Activated T-cell treated with anti-CD3 and anti-CD28 coated beads, Interleukin-2, amount 50 U/mL, for 4 hours (primary cell): ENCODE measurements at places on chromosomes 12 and 14. TPM values are rescaled to one million over a fixed set of nuclear protein-coding genes. Genes with fewer than 3 reads are reported as not detected.
A peak's percentile ranks its signal among the peaks of the same experiment; 100 is the strongest.

DNA sequence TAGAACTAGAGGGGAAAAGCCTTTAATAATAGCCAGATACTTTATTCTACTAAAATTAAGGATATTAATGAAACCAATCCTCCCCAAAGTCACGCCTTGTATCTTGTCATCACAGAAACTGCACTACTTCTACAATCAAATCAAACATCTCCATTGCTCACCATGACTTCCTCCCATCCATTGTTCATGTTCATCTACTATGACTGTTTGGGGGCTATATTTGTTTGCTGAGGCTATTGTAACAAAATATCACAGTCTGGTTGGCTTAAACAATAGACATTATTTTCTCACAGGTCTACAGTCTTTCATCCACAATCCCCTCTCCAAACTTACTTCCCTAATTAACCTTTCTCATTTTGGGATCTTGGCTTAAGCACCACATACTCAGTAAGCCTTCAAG lies 193.6 kb upstream of the FSCB start:
- no peak for DNase-seq

- no peak for DNase-seq
These were observed 790.7 kb downstream of the C12orf50 start for GRCh38 chr12:87238466-87238865.

DNA sequence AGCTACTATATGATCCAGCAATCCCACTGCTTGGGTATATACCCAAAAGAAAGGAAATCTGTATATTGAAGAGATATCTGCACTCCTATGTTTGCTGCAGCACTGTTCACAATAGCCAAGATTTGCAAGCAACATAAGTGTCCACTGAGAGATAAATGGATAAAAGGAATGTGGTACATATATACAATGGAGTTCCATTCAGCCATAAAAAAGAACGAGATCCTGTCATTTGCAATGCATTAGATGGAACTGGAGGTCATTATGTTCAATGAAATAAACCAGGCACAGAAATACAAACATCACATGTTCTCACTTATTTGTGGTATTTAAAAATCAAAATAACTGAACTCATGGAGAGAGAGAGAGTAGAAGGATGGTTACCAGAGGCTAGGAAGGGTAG lies 116.6 kb downstream of the HELB start:
- DNase-seq: no peak

DNA sequence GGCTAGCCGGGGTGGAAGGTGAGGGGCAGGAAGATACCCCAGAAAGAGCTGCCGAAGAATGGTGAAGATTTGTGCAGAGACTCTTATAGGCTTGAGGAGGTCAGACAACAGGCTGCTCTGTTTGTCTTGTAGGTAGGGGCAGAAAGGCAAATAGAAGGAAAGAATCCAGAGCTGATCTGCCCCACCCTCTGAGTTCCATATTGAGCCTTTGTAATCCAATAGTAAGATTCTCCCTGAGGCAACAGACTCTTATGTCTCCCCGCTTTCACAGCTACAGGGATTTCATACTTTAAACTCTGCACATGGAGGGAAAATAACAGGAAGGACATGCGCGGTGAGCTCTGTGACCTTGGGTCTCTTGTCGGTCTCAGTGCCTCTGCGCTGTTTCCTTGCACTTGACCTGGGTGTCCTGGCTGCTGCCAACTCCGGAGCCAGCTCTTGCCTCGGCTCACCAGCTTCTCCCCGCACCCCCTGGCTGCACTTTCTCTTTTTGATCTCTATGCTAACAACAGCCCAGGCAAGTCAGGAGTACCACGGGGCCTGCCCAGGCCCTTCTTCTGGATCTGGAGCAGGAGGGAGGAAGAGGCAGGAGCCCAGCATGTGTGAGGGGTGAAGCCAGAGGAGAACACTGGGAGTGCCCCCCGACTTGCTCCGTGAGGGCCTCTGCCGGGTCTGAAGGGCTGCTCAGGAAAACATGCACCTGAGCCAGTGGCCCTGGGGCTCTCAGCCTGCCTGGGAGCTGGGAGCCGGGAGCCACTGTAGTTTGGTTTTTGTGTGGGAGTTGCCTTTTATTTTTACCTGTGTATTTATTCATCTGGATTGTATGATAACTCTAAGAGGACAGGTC lies 75.8 kb downstream of the PPP1R36 start:
- no peak for DNase-seq

- DNase-seq: no peak
These were observed 192.3 kb downstream of the DPF3 start for GRCh38 chr14:72701605-72702004.

DNA sequence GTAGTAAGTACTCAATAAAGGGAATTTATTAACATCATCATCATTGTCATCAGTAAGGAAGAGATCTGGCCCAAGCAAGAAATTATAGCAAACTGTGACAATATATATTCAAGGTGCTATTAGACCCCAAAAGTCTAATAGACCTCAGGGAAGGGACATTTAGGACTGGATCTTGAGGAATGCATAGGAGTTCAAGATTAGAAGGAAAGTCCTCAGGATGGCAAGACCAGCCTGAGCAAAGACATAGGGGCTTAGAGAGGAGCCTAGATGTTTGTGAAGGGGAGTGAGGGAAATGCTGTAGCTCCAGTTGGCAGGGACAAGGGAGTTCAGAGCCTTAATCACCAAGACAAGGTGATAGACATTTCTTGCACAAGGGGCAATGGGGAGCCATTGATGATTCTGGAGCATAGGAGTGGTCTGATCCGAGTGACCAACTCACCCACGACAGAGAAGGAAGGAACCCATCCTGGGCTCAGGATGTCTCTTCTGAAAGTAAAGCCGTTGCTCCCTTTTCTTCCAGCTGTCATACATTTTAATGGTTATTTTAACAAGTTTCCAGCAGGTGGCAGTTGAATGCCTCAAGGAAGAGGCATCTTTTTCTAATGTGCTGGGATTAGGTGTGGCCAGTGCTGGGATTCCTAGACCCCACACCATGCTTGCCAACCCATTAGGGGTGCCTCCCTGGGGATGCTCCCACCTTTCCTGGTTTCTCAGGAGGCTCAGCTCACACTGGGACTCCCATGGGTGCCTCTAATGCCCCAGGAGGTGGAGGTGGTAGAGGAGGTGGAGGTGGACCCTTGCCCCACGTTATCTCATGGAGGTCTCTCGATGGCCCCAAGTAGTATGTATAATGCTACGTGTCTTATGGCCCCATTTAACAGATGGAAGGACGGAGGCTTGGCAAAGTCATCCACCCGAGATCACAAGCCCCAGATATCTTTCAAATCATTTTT lies 37.8 kb downstream of the PHETA1 start:
- no peak for DNase-seq

DNA sequence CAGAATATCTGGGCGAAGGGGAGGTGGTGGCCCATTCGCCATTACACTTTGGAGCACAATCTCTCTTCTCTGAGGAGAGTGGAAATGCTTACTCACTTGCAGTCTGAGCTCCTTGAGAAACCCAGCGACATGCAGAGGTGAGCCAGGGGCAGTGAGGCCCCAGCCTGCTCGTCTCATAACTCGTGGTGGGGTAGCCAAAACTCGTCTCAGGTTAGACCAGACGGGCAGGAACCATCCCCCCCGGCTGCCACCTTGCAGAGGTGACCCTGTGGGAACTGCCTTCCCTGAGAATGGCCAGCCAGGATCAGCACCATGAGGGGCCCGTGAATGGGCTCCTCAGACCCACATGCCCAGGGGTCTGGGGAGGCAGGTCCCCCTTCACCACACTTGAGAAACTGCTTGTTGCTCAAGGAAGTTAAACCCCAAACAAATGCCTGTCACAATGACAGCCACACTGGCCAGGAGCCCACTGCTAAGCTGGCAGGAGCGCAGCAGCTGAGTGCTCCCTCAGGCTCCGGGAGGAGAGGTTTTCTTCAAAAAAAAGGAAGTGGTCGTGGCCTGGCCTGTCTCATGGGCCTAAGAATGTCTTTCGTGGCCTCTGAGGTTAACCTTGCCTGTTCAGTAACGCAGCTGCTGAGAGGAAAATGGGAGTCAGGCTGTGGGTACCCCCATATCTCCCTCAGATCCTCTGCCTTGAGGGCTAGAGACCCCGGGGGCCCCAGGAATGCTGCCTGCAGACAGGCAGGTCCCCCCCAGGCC lies 9.2 kb upstream of the ALDH2 start:
- DNase-seq: no peak

DNA sequence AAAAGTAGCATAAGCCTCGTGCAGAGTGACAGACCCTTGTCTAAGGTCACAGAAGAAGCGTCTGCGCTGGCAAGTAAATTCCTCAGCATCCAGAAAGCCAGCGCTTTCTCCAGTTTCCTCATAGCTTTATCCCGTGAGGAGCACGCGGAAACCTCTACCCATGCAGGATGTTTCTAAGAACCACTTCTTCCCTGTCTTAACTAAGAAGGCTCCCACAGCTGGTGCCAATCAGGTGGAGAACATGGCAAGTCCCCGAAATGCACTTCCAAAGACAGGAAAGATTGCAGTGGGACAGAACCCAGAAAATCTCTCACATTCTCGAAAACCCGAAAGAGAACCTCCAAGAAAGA lies 968 bp upstream of the ARID4A start:
- no peak for DNase-seq

DNA sequence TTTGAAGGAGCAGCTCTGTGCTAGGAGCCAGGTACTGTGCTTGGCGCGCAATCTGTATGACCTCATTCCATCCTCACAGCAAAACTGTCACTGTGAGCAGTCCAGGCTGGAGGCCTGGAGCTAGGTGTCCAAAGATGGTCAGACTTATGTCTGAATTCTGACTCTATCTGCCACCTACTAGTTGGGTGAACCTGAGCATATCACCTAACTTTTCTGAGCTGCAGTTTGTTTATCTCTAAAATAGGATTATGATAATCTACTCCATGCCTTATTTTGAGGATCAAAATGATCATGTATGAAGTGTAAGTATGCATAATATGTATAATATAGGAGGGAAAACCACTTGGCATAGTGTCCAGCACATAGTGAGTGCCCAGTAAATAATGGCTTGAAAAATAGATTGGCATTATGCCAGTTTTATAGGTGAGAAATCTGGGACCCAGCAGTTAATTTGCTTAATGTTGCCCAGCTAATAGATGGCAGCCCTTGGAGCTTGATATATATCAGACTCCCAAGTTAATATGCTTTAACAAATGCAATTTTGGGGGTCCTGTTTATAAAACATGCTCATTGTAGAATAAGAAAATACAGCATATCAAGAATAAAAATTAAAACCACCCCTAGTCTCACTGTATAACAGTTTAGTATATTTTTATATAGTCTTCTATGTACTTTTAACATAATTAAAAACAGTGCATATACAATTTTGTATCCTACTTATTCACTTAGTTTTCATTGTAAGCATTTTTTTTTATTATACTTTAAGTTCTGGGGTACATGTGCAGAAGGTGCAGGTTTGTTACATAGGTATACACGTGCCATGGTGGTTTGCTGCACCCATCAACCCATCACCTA lies 4.5 kb upstream of the JPH4 start:
- DNase-seq: no peak

GRCh38 chr12:49698619-49699545 lies 8.3 kb downstream of the FMNL3 start:
- DNase-seq: peak; percentile 14

- no peak for DNase-seq
These were observed 27.3 kb upstream of the KLRF1 start for GRCh38 chr12:9799961-9800360.

MSI1 gene
- total RNA-seq: 0.16 TPM

LRP1 gene
- 1.1 TPM for total RNA-seq

SLC39A5 gene
- 0.53 TPM for total RNA-seq

METAP2 gene
- 147 TPM for total RNA-seq
